ENCODE measurements at places on chromosomes 6 and 20. TPM values are rescaled to one million over a fixed set of nuclear protein-coding genes. Genes with fewer than 3 reads are reported as not detected.

DNA sequence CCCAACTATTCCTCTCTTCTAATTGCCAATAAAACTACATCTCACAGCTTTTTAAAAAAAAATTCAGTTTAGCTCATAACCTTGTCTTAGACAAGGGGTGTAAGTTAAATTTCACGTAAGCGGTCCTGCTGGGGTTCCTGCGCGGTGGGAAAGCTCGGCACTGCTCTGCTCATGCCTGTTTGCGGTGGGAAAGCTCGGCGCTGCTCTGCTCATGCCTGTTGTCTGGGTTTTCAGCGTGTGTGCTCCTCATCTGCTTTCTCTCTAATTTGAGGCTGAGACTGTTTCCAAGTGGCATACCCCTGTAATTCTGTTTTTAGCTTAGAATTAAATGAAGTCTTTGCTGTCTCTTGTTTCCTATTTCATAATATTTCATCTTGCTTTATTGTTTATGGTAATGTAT lies 18.6 kb downstream of the ARID1B start:
- DNase-seq = no peak

- no peak for DNase-seq
Observed at GRCh38 chr6:165223736-165224135, 85.7 kb downstream of the C6orf118 start.

DNA sequence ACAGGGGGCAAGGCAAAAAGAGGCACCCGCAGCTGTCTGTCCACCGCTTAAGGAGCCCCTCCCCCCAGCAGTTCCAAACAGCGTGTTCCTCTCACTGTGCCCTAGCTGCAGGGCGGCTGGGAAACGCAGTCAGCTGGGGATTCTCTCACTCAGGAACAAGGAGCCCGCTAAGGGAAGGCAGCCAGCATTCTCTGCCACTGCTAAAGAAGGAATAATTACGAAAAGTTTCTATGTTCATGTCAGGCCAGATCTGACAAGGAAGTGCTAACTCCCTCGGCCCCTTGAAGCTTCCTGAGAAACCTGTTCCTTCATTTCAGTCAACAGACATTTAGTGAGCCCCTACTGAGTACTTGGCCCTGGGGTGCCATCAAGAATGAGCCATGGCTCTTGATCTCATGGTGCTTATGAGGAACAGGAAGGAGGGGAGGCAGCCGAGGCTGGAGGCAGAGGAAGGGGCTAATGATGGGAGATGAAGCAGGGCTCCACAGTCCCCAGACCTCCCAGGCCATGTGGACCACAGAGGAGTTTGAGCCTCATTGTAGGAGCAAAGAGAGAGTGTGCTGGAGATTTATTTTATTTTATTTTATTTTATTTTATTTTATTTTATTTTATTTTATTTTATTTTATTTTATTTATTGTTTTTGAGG lies 101.7 kb upstream of the PMEPA1 start:
- DNase-seq = peak; percentile 30

- no peak for DNase-seq
Observed at GRCh38 chr20:2602046-2602735, 50.2 kb upstream of the NOP56 start.

MACROD2 gene
- 3.4 TPM for total RNA-seq

VSTM2L gene
- 1.1 TPM for total RNA-seq
